ENCODE measurements at places on chromosomes 13 and 19. TPM values are rescaled to one million over a fixed set of nuclear protein-coding genes. Genes with fewer than 3 reads are reported as not detected.

TMEM143 gene
- total RNA-seq = 4.4 TPM

FCHO1 gene
- total RNA-seq = 1.5 TPM

F7 gene
- 0.55 TPM for total RNA-seq

C19orf38 gene
- 0.55 TPM for total RNA-seq

GRIN2D gene
- 0.63 TPM for total RNA-seq

CLEC11A gene
- total RNA-seq = 6.0 TPM

FLT3LG gene
- total RNA-seq = 3.0 TPM

ZNF582 gene
- 5.1 TPM for total RNA-seq

ZNF723 gene
- total RNA-seq = not detected

ZNF841 gene
- 8.4 TPM for total RNA-seq

ZNF761 gene
- total RNA-seq = 8.0 TPM

BLOC1S3 gene
- total RNA-seq = 25.0 TPM

FAAP24 gene
- 1.7 TPM for total RNA-seq

C19orf67 gene
- total RNA-seq = not detected

SYCN gene
- not detected for total RNA-seq

PRR22 gene
- 1.4 TPM for total RNA-seq

ELSPBP1 gene
- not detected for total RNA-seq

GRK1 gene
- not detected for total RNA-seq

ZNF865 gene
- total RNA-seq = 5.6 TPM

IZUMO1 gene
- 0.25 TPM for total RNA-seq

PGLYRP1 gene
- total RNA-seq = not detected

KANK3 gene
- total RNA-seq = 8.1 TPM

PDX1 gene
- not detected for total RNA-seq

GIPC3 gene
- total RNA-seq = not detected

SHISA2 gene
- total RNA-seq = 105 TPM

PTGIR gene
- total RNA-seq = 0.48 TPM

ZNF132 gene
- total RNA-seq = 4.8 TPM

ZNF253 gene
- 12.1 TPM for total RNA-seq

CGB8 gene
- 3.3 TPM for total RNA-seq

PRSS57 gene
- not detected for total RNA-seq

TEX29 gene
- not detected for total RNA-seq

LSM14A gene
- 106 TPM for total RNA-seq

LINGO3 gene
- not detected for total RNA-seq

MBD3L3 gene
- total RNA-seq = not detected

NLRP7 gene
- total RNA-seq = not detected

CYP2A6 gene
- total RNA-seq = not detected

FUT3 gene
- 8.8 TPM for total RNA-seq

PLIN4 gene
- total RNA-seq = under 0.01 TPM

CEACAM3 gene
- not detected for total RNA-seq

ZSWIM9 gene
- total RNA-seq = 1.6 TPM
